Stimulated activated CD8-positive, alpha-beta memory T cell treated with anti-CD3 and anti-CD28 coated beads, Interleukin-15, amount 100 ng/mL, for 4 hours (primary cell): ENCODE measurements at places on chromosomes 4 and X.

GRCh38 chr4:145170223-145170622, 10.2 kb downstream of the OTUD4 start:
- no peak for DNase-seq

DNA sequence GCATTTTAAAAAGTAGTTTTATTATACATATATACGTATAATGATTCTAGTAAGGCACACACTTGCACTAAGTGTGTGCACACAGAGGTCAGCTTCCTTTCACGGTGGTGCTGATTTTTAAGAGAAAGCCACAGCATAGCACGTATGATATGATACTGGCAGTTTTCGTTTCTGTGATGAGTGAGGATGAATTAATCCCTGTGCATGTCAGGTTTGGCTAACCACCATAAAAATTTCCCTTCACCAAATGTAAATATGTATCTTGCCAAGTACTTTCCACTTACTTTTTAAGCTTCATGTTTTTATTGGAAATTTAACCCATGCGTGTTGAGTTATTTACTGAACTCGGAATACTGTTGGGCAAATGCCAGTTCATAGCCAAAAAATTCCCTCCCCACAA, 84.6 kb downstream of the SYNPO2 start:
- DNase-seq, result no peak

- no peak for DNase-seq
These were observed 264.9 kb upstream of the PUDP start for GRCh38 chrX:7412840-7413239.

- no peak for DNase-seq
These were observed 36.1 kb upstream of the KLHL13 start for GRCh38 chrX:118152721-118153120.

- no peak for DNase-seq
These were observed 112.7 kb downstream of the SH3RF1 start for GRCh38 chr4:169158046-169158445.

- no peak for DNase-seq
These were observed 23.4 kb upstream of the ZFP42 start for GRCh38 chr4:187972135-187972534.

- DNase-seq, result no peak
These were observed 64.8 kb downstream of the GLRA3 start for GRCh38 chr4:174764105-174764729.

- no peak for DNase-seq
These were observed 53.7 kb downstream of the DCTD start for GRCh38 chr4:182863501-182863900.

DNA sequence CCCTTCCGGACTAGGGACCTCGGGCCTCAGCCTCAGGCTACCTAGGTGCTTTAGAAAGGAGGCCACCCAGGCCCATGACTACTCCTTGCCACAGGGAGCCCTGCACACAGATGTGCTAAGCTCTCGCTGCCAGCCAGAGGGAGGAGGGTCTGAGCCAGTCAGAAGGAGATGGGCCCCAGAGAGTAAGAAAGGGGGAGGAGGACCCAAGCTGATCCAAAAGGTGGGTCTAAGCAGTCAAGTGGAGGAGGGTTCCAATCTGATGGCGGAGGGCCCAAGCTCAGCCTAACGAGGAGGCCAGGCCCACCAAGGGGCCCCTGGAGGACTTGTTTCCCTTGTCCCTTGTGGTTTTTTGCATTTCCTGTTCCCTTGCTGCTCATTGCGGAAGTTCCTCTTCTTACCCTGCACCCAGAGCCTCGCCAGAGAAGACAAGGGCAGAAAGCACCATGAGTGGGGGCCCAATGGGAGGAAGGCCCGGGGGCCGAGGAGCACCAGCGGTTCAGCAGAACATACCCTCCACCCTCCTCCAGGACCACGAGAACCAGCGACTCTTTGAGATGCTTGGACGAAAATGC, at the start of gene WAS:
TSS of gene WAS (plus strand) at position 389 of the 572 bp plus-strand sequence. CDS start at position 444, 55 bp downstream.
- no peak for DNase-seq

DNA sequence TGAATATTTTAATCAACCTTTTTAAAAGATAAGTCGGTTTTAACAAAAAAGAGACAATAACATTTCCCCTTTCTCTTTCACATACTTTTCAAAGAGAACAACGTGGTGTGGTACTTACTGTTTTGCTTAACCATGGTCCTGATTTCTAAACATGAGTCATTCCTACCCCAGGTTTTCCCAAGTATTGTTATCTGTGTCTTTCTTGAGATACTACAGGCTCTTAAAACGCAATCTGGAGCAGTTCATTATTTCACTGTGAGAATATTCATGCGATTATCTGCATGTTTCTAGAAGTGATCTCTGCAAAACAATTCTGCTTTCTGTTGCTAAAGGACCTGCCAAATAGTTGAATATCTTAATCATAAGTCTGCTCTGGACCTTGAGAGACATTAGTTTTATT, 127.3 kb downstream of the TENM3 start:
- DNase-seq, result no peak
